ENCODE measurements at places on chromosomes 2 and 18. TPM values are rescaled to one million over a fixed set of nuclear protein-coding genes. Genes with fewer than 3 reads are reported as not detected.

The CCDC141 gene
- 258 TPM for total RNA-seq

The TBR1 gene
- total RNA-seq = not detected

The CXCR1 gene
- 0.47 TPM for total RNA-seq

The ALPP gene
- not detected for total RNA-seq

The DGUOK gene
- 28.7 TPM for total RNA-seq

The REG3A gene
- not detected for total RNA-seq

The MEP1B gene
- not detected for total RNA-seq

The CD8B gene
- not detected for total RNA-seq

The IL1RN gene
- 1.5 TPM for total RNA-seq

The GPR39 gene
- not detected for total RNA-seq

The SPDYA gene
- total RNA-seq = not detected

The TMEM169 gene
- 0.57 TPM for total RNA-seq

The CHRND gene
- total RNA-seq = not detected

The GPR45 gene
- total RNA-seq = not detected

The CPSF3 gene
- 17.5 TPM for total RNA-seq

The ATP6V1B1 gene
- total RNA-seq = 0.16 TPM

The HAT1 gene
- 33.3 TPM for total RNA-seq

The PAIP2B gene
- total RNA-seq = 43.9 TPM

GRCh38 chr2:83953697-83954096 is 505.4 kb downstream of the SUCLG1 start:
- no peak for DNase-seq

DNA sequence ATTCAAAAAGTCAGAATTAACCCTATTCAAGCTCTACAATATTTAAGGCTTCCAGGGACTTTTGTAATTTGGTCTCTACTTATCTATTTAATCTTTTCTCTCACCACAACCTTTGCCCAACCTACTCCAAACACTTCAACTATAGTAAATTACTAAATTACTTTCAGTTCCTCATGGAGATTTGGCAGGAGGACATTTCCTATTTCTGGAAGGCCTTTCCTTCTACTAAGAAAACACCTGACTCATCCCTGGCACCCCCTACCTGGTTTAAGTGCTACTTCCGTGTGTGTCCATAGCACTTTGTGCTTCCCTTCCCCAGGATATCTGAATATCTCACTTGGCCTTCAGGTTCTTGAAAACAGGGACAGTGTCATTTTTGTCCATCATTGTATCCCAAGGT is 96.3 kb downstream of the UPP2 start:
- no peak for DNase-seq

DNA sequence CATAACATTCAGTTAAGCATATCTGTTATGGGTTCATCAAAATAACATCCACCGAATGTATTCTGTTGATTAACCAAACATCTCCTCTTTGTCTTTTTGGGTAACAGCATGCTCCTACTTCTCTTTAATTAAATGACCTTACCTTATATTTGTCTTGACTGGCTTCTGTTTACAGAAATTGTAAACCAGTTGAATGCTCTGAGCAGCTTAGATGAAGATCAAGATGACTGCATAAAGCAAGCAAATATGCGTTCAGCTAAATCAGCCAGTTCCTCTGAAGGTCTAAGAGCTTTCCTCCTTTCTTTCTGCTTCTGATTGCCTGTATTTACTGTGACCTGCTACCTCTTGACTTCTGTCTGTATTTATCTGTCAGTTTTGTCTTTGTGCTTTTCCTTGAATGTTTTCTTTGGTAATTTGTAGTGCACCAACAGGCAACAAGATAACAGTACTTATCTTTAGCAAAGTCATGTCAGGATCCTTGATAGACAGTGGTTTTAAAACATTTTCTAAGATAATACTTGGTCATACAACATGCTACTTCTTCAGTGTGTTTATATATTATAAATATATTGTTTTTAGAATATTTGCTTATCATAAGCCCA is 152.8 kb downstream of the EHBP1 start:
- DNase-seq = no peak

DNA sequence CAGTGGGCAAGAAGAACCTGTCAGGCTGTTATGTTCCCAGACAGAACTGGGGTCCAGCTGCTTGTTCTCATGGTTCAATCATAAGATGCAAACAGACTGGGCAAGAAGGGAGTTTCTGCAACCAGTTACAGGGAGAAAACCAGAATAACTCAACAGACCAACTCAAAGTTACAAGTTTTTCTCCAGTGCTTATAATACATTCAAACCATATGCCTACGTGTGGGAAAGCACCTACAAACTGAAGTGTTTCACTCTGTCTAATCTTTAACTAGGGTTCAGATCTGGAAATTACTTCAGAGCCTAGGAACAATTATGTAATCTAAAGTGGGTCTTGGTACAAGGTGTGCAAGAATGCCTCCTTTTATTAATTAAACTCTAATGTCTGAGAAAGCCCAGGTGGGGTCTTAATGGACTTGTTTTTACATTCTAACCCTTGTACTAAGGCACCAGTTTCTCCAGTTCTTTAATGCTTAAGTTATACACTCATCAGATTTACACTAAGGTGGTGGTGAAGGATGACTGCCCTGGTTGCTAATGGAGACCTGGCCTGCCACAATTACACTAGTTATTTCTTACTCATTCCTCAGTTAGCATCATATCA is 951.9 kb downstream of the TSN start:
- DNase-seq = no peak

DNA sequence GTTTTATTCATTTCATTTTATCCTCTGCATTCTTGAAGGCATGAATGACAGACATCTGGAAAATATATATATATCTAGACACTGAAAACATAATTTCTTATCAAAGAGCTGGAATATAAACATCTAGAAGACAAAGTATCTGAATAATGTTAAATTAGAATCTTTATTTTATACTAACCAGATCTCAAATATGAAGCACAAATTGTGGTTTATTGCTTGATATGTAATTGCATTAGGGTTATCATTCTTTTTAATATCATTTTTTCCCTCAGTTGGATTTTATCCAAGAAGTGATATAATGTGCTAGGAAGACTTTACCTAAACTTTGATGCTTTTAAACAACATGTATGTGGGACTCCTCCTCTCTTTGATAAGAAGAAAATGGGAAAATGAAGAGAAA is 331.2 kb downstream of the ARHGAP15 start:
- no peak for DNase-seq

DNA sequence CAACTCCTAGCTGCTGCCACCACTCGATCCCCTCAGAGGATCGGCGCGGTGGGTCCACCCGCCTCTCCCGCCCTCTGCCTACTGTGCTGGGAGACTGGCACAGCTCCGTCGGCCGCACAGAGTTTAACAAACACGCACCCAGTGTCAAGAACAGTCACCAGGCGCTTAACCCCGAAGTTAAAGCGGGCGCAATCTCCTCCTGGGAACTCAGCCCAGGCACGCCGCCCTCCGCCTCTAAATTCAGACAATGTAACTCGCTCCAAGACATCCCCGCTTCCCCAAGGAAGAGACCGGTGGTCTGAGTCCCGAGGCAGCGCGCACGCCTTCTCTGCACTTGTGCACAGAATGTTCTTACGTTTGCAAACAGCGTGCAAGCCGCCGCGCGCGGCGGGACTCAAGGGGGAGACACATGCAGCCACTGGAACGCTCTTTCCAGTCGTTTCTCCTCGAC is 533 bp downstream of the CXCR4 start:
- peak; percentile 48 for DNase-seq

GRCh38 chr2:205276116-205276777 is 406.1 kb upstream of the NRP2 start:
- no peak for DNase-seq

DNA sequence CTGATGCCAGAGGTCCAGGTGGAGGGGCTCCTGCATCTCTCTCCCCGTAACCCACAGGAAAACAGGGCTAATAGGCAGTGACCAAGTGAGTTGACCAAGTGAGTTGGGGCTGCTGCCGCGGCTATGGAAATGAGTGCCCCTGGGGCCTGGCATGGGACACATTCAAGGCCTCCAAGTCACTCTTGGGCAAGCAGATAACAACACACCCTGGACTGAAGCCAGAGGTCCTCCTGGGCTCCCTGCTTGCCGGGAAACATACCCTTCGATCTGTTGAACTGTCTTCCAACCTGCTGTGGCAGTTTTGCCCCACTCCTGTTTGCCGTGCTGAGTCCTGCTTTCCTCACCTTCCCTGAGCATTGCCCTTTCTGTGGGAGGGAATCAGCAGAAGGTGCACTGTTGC is 89.2 kb downstream of the LIPG start:
- no peak for DNase-seq

DNA sequence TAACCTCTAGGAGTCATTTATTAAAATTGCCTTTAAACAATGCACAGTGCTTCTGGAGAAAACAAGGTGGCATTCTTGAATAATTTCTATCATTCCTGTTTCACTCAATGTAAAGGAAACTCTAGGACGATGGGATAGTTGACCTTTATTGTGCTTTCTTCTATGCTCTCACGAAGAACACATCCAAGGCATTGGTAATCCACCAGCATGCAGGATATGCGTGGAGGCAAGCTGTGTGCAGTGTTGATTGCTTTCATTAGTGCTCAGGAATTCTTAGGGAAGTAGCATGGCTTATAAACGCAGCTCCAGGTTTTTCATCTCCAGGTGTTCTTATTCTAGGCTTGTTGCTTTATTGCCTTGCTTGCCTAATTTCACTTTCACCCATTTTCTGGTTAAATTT is 58.4 kb upstream of the CAVIN2 start:
- DNase-seq = no peak

- DNase-seq = no peak
Measured at GRCh38 chr2:186641807-186642321, 52.0 kb upstream of the FAM171B start.

GRCh38 chr18:52156166-52156565 is 183.8 kb upstream of the DCC start:
- DNase-seq = no peak

- no peak for DNase-seq
Measured at GRCh38 chr2:197191177-197191939, 119.2 kb downstream of the ANKRD44 start.

- no peak for DNase-seq
Measured at GRCh38 chr2:176414641-176415040, 145.4 kb downstream of the MTX2 start.

DNA sequence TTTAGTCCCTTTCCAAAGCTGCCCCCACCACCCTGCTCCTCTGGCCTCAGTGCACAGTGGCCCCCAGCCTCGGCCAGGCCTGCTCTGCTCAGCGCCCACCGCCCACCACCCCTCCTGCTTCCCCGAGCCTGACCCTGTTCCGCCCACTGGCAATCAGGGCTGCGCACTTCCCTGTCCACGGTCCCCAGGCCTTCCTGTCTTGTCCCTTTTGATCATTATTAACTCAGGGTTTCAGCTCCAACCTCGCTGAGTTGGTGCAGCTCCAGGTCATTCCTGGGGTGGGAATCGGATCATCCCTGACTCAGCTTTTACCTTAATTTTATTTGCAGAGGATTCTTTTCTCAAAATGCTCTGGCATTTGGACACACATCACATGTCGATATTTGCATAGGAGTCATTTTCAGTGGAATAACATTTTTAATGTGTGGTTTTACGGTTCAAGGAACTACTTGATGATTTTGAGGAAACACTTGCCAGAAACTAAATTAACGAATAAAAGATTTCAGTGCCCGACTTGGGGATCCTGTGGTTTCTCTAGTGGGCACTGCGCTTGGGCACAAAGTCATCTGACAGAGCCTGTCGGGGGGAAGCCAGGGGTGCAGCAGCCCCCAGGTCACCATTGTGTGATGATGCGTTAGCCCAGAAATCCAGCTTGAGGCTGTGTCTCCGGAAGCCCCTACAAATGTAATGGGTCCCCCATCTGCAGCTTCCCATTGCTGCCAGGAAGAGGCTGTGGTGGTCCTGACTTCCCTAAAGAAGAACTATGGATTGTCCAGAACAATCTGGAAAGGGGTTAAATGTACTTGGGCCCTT is 1.0 kb upstream of the ESPNL start:
- DNase-seq = no peak

- no peak for DNase-seq
Measured at GRCh38 chr18:73079920-73080319, 212.1 kb upstream of the NETO1 start.

GRCh38 chr2:47402555-47402804 is 476 bp upstream of the MSH2 start:
- DNase-seq = no peak

DNA sequence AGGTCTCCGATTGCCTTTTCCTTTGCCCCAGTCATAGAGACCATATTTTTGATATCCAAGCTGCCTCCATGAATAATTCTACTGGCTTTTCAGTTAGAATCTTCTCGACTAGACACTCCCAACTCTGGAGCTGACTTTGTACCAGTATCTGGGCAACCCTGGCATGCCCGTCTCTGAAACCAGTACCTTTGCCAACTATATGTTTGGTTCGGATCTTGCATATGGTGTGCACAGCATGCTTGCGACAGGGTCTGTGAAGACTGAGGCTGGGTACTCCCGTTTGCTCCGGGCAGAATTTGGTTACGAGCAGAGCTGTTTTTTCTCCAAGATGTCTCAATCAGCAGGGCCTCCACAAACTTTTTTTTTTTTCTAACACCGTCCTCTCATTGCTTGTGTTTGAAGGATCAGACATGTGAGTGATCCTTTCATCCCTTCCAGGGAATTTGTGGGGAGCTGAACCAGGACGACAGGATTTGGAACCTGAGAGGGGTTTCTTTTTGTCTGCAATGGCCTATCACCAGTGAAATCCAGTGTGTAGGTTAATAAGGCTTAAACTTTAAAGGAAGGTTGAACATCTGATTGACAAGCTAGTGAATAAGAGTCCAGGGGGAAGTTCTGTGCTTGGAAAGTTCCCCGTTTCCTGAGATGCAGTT is 322.3 kb downstream of the MYCN start:
- no peak for DNase-seq

- DNase-seq = no peak
Measured at GRCh38 chr2:120437604-120438000, 91.7 kb downstream of the INHBB start.

DNA sequence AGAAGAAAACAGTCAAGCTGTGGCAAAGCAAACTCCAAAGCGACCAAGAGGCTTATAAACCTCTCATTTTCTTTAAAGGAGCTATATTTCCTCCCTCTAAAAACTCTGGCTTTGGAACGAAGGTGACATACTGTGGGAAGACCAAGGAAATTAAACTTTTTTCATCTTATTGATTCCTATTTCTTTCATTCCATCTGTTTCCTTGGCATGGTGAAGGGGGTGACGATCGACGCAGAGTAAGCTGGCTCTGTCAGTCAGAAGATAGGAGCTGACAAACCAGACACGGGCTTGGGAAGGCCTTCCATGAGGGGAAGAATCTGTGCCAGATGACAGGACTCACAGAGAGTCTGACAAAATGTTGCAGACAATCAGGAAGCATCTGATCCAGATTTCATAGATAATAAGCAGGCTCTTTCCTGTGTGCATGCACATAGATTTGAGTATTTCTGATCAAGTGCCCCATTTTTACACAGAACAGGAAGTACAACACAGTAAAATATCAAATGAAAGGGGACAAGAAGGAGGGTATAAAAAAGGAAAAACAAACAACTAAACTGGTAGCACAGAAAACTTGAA is 261.7 kb downstream of the SATB2 start:
- no peak for DNase-seq

DNA sequence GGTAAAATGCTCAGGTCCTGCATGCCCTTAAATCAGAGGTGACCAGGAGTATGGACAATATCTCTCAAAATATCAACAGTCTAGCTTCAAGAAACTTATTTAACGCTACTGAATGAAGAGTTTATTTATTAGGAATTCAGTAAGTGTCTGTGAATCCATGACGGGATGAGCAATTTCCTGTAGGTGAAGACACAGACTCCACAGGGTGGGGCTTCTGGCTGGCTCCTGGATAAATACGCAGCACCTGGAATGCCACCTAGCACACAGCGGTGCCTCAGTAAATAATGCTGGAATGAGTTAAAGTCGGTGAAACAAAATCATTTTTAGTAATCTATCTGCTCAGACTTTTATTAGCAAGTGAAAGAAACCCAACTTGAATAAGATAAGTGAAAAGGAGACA is 29.4 kb upstream of the MBP start:
- DNase-seq = no peak
